T-cell (primary cell): ENCODE measurements at places on chromosomes 1 and 21.

GRCh38 chr1:209427811-209428210, 155.7 kb upstream of the CAMK1G start:
- H3K4me1 ChIP-seq = no peaks in the 10 kb centered on the region
- no peaks in the 10 kb centered on the region for H3K27me3 ChIP-seq
- no peak overlapping the region for H3K27ac ChIP-seq
- no peak overlapping the region for H3K4me3 ChIP-seq
- no peaks in the 10 kb centered on the region for H3K36me3 ChIP-seq

- peaks cover 14% of the 10 kb centered on the region for H3K4me1 ChIP-seq
- peak; percentile 58 for DNase-seq
- no peak overlapping the region for H3K27ac ChIP-seq
- peak overlapping the region; percentile 63 for H3K4me3 ChIP-seq
Observed at GRCh38 chr21:44932408-44933181, 7.2 kb upstream of the SLX9 start.

GRCh38 chr1:87812871-87813577, 484.3 kb downstream of the LMO4 start:
- no peak overlapping the region for H3K4me3 ChIP-seq
- no peak for DNase-seq
- no peaks in the 10 kb centered on the region for H3K36me3 ChIP-seq

DNA sequence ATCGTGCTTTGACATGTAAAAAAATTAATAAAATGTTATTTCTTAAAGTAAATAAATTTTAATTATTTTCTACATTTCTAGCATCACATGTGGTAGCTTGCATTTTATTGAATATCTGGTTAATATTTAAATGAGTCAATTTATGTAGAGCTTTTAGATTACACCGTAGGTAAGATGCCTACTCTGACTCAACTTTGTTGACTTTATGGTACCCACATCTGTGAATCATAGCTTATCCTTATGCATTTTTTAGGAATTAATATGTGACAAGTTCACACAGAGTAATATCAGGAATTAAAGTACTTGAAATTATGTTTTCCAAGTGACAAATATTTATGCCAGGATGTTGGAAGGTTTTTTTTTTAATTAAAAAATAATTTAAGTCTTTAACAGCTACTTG, 120.7 kb downstream of the LEPR start:
- no peak for DNase-seq
- H3K27ac ChIP-seq = no peak overlapping the region
- no peak overlapping the region for H3K4me3 ChIP-seq
- no peaks in the 10 kb centered on the region for H3K36me3 ChIP-seq
- no peaks in the 10 kb centered on the region for H3K4me1 ChIP-seq

- no peak for DNase-seq
- no peaks in the 10 kb centered on the region for H3K36me3 ChIP-seq
- no peaks in the 10 kb centered on the region for H3K4me1 ChIP-seq
- H3K27me3 ChIP-seq = no peaks in the 10 kb centered on the region
- no peak overlapping the region for H3K27ac ChIP-seq
- no peak overlapping the region for H3K4me3 ChIP-seq
Observed at GRCh38 chr1:71019233-71019969, 28.2 kb downstream of the PTGER3 start.

- H3K27ac ChIP-seq = no peak overlapping the region
- no peaks in the 10 kb centered on the region for H3K27me3 ChIP-seq
- H3K4me3 ChIP-seq = no peak overlapping the region
- H3K36me3 ChIP-seq = no peaks in the 10 kb centered on the region
- DNase-seq = no peak
- no peaks in the 10 kb centered on the region for H3K4me1 ChIP-seq
Observed at GRCh38 chr1:16727190-16728111, 12.9 kb upstream of the RNU1-4 start.

DNA sequence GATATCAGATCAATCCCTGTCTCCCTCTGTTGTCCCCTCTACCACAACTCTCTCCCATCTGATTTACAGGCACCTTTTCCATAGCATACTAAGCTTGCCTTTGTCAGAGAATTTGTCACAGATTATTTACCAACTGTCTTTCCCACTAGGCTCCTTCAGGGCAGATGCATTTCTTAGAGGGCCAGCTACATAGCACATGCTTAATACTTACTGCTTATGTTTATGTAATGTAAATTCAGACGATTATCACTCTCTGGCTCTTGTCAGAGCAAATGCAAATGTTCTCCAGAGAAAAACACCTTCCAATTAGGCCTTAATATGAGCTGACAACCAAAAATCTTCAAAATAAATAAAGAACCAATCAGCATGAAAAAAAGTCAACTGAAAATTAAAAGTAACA, 15.3 kb upstream of the RABGGTB start:
- no peak overlapping the region for H3K4me3 ChIP-seq
- H3K27ac ChIP-seq = no peak overlapping the region
- no peaks in the 10 kb centered on the region for H3K36me3 ChIP-seq
- no peak for DNase-seq

DNA sequence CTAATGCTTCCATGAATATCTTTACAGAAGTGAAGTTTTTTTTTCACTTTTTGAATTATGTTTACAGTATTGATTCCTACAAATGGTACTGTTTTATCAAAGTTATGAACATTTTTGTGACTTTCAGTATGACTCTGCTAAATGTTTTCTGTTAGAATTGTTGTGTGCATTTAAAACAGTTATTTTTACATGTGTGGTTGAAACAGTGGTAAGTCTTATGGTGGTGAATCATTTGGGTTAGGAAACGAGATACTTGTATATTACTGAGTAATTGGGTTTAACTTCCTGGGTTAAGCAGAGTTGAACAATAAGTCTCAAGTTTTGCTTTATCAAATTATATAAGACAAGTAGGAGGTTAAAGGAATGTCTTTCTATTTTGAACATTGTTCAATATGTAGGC, 66.8 kb downstream of the VPS13D start:
- DNase-seq = no peak
- no peak overlapping the region for H3K4me3 ChIP-seq
- no peak overlapping the region for H3K27ac ChIP-seq
- H3K4me1 ChIP-seq = no peaks in the 10 kb centered on the region
- no peaks in the 10 kb centered on the region for H3K27me3 ChIP-seq
